T-cell (primary cell): ENCODE measurements at places on chromosomes 11 and 22. TPM values are rescaled to one million over a fixed set of nuclear protein-coding genes. Genes with fewer than 3 reads are reported as not detected.

Gene PTPRCAP
- total RNA-seq = 192 TPM

Gene TRIM51
- not detected for total RNA-seq

Gene GNG3
- total RNA-seq = not detected

Gene PKNOX2
- not detected for total RNA-seq

Gene APOL4
- total RNA-seq = 0.22 TPM

Gene SLC29A2
- 14.5 TPM for total RNA-seq

Gene OR6T1
- total RNA-seq = not detected

GRCh38 chr22:38748487-38749136 is 7.2 kb downstream of the SUN2 start:
- H3K4me1 ChIP-seq = peaks cover 17% of the 10 kb centered on the region
- H3K4me3 ChIP-seq = no peak overlapping the region
- H3K27me3 ChIP-seq = no peaks in the 10 kb centered on the region
- H3K36me3 ChIP-seq = peaks cover 96% of the 10 kb centered on the region

DNA sequence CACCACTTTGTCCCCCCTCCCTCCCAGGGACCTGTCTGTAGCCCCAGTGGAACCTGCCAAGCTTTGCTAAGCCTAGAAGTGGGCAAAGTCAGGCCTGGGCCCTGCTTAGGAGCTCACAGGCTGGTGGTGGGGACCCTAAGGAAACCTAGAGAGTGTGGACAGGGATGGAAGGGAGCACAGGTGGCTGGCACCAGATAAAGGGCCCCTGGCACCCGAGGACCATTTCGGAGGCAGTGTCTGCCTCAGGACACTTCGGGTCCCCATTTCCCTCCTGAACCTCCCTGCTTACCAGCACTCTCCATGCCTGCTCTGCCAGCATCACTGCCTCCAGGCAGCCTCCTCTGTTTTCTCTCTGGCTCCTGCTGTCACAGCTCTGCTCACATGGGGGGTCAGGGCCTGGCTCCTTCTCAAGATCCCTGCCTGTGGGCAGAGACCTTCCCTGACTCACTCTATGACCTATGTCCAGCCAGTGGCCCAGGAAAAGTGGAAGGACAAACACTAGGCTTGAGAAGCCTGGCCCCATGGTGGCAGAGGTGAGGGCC is 13.6 kb upstream of the OMP start:
- H3K27ac ChIP-seq = no peak overlapping the region
- no peak for DNase-seq
- H3K4me3 ChIP-seq = no peak overlapping the region
- no peaks in the 10 kb centered on the region for H3K36me3 ChIP-seq

- no peak overlapping the region for H3K27ac ChIP-seq
- no peak for DNase-seq
- H3K36me3 ChIP-seq = peaks cover 4% of the 10 kb centered on the region
- peaks cover 6% of the 10 kb centered on the region for H3K4me1 ChIP-seq
- no peak overlapping the region for H3K4me3 ChIP-seq
- H3K27me3 ChIP-seq = no peaks in the 10 kb centered on the region
Measured at GRCh38 chr11:1896468-1896867, 4.8 kb upstream of the PRR33 start.

GRCh38 chr22:39463931-39464390 is 7.1 kb downstream of the MGAT3 start:
- no peak overlapping the region for H3K27ac ChIP-seq
- no peaks in the 10 kb centered on the region for H3K4me1 ChIP-seq
- no peak overlapping the region for H3K4me3 ChIP-seq
- DNase-seq = no peak

DNA sequence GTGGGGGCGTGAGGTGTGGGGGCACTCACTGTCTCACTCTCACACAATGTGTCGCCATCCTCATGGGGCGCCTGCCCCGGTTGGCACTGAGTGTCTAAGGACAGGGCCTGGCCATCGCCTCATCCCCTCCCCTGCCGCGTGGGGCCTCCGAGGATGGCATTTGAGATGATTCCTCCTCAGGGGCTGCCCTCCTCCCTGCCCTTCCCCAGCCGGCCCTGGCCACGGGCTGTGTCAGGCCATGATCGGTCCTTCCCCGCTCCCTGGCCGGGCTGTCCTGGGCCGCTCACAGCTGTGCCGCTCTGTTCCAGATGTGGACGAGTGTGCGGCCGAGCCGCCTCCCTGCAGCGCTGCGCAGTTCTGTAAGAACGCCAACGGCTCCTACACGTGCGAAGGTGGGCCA is 4.5 kb downstream of the CRELD2 start:
- no peak for DNase-seq
- no peak overlapping the region for H3K27ac ChIP-seq
- H3K4me1 ChIP-seq = peaks cover 40% of the 10 kb centered on the region
- no peak overlapping the region for H3K4me3 ChIP-seq

- H3K4me1 ChIP-seq = no peaks in the 10 kb centered on the region
- no peak overlapping the region for H3K27ac ChIP-seq
- DNase-seq = no peak
- H3K27me3 ChIP-seq = no peaks in the 10 kb centered on the region
- H3K4me3 ChIP-seq = no peak overlapping the region
Measured at GRCh38 chr11:120769906-120770305, 254.0 kb upstream of the TBCEL start.

GRCh38 chr11:117634756-117635603 is 162.0 kb downstream of the DSCAML1 start:
- no peak for DNase-seq
- no peaks in the 10 kb centered on the region for H3K36me3 ChIP-seq
- H3K27ac ChIP-seq = no peak overlapping the region
- H3K4me1 ChIP-seq = no peaks in the 10 kb centered on the region

DNA sequence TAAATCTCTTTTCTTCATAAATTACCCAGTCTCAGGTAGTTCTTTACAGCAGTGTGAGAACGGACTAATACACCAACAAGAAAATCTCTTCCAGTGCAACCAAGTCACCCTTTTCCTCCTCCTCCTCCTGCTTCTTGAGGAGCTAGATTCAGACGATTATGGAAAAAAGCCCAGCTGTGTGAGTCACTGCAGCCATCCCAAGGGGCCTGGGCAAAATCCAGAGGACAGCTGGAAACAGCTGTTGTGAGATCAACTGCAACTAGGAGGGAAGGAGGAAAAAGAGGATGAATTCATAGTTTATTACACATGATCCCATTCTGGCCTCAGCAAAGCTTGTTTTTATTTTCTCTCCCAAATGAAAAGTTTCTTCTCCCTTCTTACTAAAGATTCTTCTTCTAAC is 32.9 kb downstream of the RBFOX2 start:
- H3K4me1 ChIP-seq = no peaks in the 10 kb centered on the region
- DNase-seq = no peak
- no peak overlapping the region for H3K4me3 ChIP-seq
- H3K36me3 ChIP-seq = no peaks in the 10 kb centered on the region
- H3K27ac ChIP-seq = no peak overlapping the region

DNA sequence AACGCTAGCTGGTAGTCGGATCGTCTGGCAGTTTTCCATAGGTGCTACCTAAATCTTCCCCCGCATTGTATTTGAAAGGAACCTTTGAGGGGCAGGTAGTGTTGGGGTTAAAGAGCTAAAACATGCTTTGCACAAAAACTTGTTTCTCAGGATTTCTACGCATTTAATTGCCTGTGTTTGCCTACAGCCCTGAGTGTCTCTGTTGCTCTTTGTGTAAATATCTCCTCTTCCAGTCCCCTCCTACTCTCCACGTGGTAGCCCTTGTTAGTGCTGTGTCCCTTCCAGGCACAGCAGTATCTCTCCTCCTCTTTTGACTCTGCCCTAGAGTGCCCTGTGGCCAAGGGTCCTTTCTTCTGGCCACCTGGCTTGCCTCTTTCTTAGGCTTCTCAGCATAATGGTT is 81.7 kb downstream of the BARX2 start:
- no peak for DNase-seq
- H3K36me3 ChIP-seq = no peaks in the 10 kb centered on the region
- H3K4me3 ChIP-seq = no peak overlapping the region
- no peaks in the 10 kb centered on the region for H3K4me1 ChIP-seq
- H3K27ac ChIP-seq = no peak overlapping the region
- H3K27me3 ChIP-seq = peaks cover 2% of the 10 kb centered on the region

DNA sequence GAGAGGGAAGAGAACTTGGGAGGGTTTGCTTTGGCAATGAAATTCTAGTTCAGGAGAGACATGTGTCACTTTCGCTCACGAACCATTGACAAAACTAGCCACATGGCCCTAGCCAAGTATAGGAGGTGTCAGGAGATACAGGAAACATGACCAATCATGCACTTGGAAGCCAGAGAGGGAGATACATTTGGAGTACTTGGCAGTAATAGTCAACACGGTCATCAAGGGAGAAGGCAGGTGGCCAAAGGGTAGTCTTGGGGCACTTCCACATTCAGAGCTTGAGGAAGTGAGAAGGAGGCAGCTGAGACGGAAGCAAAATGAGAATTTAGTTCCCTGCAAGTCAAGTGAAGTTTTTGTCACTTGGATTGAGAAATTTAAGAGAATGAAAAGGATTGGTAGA is 26.4 kb upstream of the KIRREL3 start:
- no peak overlapping the region for H3K4me3 ChIP-seq
- no peaks in the 10 kb centered on the region for H3K27me3 ChIP-seq
- no peaks in the 10 kb centered on the region for H3K36me3 ChIP-seq

GRCh38 chr11:124788521-124788920 is 11.7 kb downstream of the MSANTD2 start:
- H3K4me1 ChIP-seq = peaks cover 2% of the 10 kb centered on the region
- H3K27me3 ChIP-seq = no peaks in the 10 kb centered on the region
- H3K27ac ChIP-seq = no peak overlapping the region
- no peak overlapping the region for H3K4me3 ChIP-seq
- H3K36me3 ChIP-seq = no peaks in the 10 kb centered on the region
- DNase-seq = no peak

- H3K36me3 ChIP-seq = no peaks in the 10 kb centered on the region
- H3K27ac ChIP-seq = no peak overlapping the region
- DNase-seq = no peak
Measured at GRCh38 chr11:120835601-120836228, 188.2 kb upstream of the TBCEL start.
